ENCODE measurements at places on chromosomes 2 and 18.

DNA sequence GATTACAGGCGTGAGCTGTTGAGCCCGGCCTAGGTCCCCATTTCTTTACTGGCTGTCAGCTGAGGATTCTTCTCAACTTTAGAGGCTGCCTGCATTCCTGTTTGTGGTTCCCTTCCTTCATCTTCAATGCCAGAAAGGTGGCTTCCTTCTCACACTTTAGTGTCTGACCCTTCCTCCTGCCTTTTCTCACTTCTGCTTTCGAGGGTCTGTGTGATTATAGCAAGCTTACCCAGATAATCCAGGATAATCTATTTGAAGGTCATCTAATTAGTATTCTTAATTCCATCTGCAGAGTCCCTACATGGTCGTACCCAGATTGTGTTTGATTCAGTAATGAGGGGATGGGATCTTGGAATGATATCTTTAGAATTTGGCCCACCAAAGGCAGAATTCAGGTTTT, 157.4 kb downstream of the TANC1 start:
- DNase-seq: no peak

DNA sequence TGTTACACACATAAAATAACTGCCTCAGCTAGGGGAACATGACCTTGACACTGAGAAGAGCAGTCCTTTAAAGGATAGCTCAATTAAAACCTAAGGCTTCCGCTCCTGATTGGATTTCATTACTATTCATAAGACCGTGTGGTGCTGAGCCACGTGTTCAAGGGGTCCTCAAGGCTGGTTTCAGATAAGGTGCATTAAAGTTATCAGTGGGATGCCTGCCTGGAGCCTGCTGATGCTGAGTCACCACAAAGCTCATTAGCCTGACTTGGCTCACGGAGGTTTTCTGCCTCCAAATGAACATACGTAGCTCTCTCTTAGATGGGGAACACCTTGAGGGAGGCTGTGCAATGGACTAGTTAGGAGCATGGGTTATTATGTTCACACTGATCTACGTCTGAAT, 518.9 kb downstream of the TDRD15 start:
- DNase-seq: no peak

DNA sequence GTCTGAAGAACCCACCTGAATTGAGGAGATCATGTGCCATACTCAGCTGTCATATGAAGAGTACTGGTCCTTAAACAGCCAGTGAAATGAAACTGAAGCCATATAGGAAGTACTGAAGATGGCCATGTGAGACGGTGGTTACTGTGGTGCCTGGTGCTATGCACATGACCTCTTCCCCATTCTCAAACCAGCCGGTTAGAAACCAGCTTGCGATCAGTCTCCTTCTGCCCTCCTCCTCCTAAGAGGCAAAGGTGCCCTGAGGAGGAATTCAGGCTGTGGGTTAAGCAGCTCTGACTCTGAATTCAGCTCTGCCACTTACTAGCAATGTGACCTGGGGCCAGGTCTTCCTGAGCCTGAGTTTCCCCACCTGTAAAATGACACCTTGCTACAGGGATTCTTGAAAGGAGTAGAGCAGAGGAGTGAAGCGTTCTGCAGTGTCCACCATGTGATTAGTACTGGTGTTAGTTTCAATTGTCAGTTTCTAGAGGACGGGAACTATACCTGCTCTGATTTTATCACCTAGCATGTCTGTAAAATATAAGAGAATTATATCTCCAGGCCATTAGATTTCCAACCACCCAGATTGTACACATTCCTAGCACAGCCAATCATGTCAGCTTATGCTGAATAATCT, 5.1 kb downstream of the FECH start:
- DNase-seq: no peak

DNA sequence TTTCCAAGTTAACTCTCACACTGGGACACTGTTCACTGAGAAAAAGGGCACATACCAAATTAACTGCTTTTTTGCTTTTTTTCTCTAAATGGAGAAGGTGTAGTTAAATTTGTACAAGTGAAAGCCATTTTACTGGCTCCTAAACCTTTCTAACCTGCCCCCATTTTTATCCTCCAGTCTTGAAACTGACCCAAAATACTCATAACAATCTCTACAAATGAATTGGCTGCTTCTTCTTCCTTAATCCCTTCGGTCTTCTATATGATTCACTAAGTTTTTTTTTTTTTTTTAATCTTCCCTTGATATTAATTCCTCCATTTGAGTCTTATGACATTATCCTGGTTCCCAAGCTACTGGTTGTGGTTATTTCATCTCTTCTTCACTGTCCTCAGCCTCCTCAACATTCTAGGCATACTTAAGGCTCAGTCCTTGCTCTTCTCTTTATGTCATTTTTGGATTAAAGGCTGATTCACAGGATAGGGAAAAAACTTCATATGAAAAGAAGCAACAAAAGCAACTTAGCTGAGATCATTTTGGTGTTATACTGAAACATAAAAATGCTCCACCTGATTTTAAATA, 19.8 kb downstream of the ORC2 start:
- DNase-seq: no peak

DNA sequence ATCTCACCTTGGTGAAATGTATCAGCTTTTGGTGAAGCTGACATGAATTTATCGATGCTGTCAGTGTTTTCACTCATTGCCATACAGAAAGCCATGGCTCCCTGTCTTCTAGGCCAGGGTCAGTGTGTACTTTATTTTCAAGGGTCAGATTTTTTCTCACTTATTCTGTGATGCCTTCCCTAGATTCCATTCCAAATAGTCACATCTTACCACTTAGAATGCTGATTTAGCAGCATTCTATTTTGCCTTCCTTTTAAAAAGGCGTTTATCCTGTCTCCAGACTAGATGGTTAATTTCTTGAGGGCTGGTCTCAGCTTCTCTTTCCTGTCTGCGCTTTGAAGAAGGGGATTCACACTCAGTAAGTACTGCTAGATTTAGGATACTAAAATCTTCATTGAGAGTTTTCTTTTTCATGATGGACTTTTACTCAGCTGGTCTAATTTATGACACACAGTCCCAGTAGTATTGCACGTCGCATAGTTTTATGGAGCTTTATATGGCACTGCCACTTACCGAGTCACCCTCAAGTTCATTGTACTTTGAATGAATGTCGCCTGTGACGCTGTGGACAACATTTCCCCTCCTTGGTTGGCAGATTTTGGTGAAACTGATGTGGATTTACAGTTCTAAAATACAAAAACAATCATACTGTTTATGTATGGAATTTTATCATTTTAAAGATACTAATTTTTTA, 194.0 kb downstream of the ZNF407 start:
- no peak for DNase-seq

DNA sequence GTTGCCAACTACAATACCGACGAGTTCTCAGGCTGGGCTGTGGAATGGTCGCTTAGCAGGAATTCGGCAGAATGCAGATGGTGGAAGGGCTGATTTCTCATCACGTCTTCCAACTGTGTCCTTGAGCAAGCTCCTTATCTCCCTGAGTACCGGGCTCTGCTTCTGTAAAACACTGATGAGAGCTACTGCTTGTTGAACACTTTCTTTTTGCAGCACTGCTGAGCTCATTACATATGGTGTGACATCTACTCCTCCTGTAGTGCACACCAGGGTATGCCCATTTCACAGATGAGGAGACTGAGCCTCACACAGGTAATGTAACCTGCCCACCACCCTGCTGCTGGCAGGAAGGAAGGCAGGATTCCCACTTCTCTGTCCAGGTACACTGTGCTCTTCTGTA, 8.3 kb downstream of the IL1R2 start:
- no peak for DNase-seq

- DNase-seq: no peak
Observed at GRCh38 chr2:102184568-102184967, 2.3 kb upstream of the IL1RL2 start.

GRCh38 chr2:20222769-20223406, 2.0 kb downstream of the SDC1 start:
- no peak for DNase-seq

GRCh38 chr2:74489906-74490305, 7.0 kb downstream of the TTC31 start:
- DNase-seq: no peak

DNA sequence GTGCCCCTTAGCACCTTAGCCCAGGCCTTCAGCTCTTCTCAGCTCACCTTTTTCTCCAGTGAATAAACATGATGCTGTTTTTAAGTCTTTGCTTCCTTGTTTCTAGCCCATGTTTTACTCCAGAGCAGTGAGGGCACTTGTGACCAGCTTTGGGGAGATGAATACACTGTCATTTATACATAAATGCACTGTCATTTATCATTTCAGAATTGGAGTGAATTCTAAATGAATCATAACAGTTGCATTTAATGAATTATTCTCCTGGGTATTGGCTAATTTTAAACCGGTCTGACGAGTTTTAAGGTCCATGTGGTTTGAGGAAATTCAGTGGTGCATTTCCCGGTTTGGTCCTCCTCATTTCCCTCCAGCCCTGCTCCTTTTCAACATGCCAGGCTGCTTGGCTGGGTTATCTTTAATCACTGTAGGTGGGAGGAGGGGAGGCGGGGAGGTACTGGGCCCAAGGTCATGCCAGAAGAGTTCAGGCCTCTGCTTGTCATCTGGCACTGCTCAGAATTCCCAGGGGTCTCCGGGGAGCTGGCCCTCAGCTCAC, 23.9 kb downstream of the PRKCE start:
- no peak for DNase-seq

GRCh38 chr2:73891276-73891901, 1.4 kb upstream of the ACTG2 start:
- no peak for DNase-seq

- DNase-seq: no peak
Observed at GRCh38 chr2:161141033-161141432, 19.2 kb upstream of the TANK start.

GRCh38 chr2:233223059-233223894, 28.2 kb upstream of the ATG16L1 start:
- DNase-seq: no peak

- peak; percentile 50 for DNase-seq
Observed at GRCh38 chr18:13464432-13465123, 246.0 kb downstream of the LDLRAD4 start.

- no peak for DNase-seq
Observed at GRCh38 chr2:239318790-239319661, 81.8 kb downstream of the HDAC4 start.

DNA sequence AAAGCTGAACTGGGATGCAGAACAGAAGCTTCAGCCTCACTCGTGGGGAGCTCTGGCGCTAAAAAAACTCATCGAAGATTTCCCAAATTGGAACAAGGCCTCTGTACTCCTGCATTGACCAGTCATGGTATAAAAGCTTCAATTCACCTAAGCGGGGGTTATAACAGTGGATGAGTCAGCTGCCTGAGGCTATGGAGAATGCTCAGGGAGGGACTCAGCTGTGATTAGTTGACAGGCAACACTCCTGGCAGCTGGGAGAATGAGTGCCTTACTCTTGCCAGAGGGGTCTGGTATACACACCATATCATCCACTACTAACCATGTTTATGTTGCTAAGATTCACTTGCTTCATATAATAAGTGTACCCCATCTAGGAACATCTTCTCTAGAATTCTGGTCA, 350.6 kb upstream of the VRK2 start:
- no peak for DNase-seq

DNA sequence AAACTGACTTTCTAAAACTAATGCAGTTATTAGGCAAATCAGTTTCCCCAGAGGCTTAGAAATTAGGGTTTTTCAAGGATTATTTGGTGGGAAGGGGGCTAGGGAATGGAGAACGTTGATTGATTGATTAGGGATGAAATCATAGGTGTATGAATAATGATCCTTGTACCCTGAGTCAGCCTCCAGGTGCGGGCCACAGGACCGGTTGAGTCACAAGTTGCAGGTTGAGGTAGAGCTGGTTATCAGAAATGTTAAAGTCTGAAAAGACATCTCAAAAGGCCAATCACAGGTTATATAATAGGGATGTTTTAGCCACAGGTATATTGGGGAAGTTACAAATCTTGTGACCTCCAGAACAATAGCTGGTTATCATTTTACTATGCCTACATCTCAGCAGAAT, 341.8 kb upstream of the GULP1 start:
- DNase-seq: no peak

DNA sequence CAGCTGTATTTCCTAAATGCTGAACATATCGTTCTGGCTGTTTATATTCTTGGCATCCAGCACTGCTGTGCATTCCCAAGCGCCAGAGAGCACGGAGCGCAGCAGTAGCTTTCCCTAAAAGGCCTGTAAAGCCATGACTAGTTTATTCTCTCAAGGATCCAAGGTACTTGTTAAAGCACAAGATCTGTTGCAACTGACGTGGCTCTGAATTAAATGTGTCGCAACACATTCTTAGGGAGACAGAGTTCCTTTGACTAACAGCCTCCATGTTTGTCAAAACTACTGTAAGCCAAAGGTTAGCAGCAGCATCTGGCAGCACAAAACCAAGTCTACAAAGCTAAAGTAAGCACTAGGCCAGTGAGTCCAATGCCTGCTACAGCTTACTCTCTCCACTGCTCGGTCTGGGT, 188.6 kb upstream of the FN1 start:
- DNase-seq: no peak

DNA sequence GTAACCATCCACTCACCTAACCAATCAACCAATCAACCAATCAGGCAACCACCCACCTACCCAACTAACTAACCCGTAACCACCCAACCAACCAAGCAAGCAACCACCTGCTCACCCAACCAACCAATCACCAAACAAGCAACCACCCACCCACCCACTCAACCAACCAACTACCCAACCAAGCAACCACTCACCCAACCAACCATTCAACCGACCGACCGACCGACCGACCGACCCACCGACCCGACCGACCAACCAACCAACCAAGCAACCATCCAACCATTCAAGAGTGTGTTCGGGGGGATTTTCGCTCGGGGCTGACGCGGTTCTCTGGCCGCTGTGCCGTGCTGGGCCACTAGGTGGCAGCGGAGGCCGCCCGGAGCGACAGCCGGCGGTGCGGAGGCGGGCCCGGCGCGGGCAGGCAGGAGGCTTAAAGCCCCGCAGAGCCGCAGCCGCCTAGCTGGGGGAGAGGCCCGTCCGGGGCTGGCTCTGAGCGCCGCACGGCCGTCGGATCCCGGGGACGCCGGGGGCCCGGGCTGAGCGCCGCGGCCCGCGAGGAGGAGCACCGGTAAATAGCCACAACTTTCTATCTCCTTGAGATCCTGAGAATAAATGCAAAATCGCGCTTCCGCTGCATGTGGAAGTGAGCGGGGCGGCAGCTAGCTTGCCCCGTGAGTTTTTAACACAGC, at the start of gene MC5R:
Gene MC5R, plus strand, starts transcription at position 443 of the 689 bp plus-strand sequence. CDS start 1,617 bp downstream, outside the sequence.
- peak; percentile 79 for DNase-seq

DNA sequence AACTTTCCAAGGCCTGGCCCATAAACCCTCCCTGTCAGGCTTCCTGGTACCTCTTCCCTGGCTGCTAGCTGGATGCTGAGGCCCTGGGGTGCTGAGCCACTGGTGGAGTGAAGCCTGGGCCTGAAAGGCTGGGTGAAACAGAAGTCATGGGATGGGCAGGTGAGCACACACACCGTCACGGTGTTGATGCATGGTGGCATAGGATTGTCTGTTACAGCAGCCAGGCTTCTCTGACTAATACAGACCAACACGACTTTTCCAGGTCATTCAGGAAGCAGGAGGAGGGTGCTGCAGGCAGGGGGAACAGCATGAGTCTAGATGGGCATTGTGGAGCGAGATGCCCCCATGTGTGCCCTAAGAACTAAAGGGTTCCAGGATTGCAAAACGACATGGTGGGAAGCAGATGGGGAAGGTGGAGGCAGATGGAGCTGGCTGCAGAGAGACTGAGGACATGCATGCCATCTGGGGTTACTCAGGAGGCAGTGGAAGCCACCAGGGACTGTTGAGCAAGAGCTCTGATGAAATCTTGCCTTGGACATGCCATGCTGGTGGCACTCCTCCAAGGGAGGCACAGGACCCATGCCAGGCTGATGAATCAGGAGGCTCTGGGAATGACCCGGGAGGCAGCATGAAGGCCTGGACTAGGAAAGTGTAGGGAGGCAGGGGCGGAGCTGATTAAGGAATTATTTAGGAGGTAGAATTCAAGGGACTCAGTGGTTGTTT, 480.9 kb downstream of the TSN start:
- DNase-seq: no peak

Data from stimulated activated CD4-positive, alpha-beta T cell treated with anti-CD3 and anti-CD28 coated beads, Interleukin-4, amount 100 ng/mL, for 4 hours (primary cell).